ENCODE measurements at places on chromosomes 6 and 20.
A peak's percentile ranks its signal among the peaks of the same experiment; 100 is the strongest.

GRCh38 chr6:14673201-14673600 lies 555.6 kb downstream of the CD83 start:
- DNase-seq, result no peak

DNA sequence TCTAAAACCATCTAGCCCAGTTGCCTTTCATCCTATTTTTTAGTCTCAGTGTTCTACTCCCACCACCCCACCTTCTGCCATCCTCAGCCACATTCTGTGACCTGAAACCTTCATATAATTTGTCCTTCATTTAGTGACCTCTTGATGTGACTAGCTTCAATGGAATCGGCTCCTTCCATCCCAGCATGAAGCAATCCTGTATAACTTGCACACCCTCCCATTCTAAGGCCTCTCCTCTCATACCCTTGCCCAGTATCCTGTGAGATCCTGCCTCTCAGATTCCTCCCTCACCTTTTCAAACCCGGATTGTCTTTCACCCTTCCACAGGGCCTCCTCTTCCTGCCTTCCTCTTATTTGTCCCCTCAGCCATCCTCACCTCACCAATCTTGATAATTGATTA lies 3.1 kb downstream of the ZNF76 start:
- DNase-seq, result no peak

DNA sequence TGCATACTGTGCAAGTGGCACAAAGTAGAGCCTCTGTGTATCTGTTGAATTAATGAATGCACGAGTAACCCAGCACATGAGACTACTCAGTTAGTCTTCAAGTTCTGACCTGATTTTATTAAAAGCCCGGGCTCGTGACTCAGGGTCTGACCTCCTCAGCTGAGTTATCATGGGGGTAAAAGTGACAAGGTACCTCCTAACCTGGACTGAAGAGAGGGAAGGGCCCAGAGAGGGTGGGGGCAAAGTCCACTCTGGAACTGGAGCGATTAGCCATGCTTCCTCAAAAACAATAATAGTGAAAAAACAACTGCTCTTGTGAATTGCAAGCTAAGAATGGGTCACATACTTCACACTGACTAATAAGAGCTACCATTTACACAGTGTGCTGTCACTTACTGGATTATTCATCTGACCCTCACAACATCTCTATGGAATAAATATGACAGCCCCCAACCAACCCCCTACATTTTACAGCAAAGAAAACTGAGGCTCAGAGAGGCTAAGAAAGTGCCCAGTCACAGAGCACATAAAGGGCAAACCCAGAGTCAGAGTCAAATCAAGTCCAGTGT lies 26.7 kb downstream of the TRERF1 start:
- DNase-seq, result no peak

DNA sequence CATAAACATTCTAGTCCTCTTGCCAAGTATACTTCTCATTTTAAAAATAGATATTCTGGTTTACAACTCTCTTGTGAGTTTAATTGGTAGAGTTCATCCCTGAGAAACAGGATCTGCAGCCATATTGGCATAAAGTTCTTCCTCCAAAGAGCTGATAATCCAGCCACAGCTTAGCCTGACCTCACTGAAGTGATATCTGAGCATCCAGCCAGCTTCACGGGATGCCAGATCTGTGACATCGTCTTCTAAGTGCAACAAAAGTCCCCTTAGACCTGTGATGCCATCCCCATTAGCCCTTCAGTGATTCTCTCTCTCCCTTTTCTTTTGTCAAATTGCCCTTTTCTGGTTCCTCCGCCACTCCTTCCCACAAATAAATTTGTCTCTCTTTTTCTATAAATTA lies 180.6 kb upstream of the STXBP5 start:
- DNase-seq, result no peak

DNA sequence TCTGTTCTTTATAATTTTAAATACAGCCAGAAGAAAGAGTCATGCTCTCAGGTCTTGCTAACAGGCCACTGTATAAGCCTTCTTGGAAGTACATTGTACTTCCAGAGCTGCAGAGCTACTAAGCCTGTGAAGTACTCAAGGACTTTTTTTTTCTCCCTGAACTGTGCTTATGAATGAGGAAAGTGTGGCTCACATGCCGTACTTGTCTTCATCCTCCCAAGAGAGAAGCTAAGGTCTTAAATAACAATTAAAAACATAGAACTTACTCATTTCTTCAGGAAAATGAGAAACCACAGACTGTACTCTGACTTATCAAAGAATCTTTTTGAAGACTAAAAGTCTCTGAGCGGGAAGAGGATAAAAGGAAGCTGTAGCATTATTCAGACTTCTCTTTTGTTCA lies 218.3 kb downstream of the HTR1B start:
- no peak for DNase-seq

DNA sequence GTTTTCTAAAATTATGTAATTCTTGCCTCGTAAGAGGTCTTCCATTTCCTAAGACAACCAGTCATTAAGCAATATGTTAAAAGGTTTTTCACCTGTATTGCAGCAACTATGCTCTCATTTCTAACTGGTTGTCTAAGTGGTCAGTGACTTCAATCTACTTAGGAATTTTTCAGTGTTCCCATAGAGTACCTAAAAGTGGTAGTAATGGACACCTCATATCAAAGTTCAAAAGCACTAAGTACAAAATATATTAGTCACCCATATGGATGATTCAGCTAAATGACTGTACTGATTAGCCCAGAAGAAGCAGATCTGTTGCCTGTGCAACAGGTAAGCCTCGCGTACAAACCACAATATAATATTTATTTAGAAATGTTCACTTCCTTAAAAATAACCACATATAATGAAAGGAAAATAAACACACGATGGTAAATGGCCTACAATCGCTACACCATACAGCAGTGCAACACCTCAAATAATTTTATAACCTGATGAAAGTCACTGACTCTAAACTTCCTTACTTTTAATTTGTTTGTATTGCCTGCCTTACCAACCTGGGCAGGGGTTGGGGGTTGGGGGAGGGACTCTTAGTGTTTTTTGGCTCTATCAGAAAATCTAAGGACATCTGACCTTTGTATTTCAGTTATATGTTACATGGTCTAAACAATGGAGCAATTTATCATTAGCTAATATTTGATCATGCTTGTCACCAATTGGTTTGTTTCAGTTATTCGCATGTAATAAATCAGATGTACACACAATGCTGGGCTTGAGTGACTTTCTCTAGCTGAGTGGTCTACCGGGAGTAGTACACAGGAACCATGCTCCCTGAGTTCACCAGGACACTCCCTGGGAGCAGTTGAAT lies 105.9 kb downstream of the HIVEP2 start:
- no peak for DNase-seq

GRCh38 chr6:41040101-41040939 lies 1.3 kb upstream of the UNC5CL start:
- no peak for DNase-seq

DNA sequence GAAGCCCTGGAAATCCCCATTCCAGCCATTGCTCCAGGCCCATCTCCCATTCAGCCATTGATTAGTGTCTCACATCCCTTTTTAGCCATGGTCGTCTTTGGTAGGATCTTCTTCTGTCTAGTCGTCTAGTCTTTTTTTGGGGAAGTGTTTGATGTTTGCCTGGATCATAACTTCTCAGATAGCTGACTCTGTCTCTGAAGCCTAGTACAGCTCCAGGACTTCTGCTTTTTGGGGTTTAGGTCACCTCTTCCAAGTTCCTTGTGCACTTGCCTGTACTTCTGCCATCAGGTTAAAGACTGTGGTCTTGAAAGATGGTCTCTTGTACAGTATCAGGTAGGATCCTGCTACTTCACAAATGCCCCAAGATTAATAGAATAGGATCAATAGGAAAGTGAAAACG lies 553.5 kb downstream of the PKHD1 start:
- DNase-seq, result no peak

- no peak for DNase-seq
These were observed 68.1 kb upstream of the TBXT start for GRCh38 chr6:166235666-166236292.

DNA sequence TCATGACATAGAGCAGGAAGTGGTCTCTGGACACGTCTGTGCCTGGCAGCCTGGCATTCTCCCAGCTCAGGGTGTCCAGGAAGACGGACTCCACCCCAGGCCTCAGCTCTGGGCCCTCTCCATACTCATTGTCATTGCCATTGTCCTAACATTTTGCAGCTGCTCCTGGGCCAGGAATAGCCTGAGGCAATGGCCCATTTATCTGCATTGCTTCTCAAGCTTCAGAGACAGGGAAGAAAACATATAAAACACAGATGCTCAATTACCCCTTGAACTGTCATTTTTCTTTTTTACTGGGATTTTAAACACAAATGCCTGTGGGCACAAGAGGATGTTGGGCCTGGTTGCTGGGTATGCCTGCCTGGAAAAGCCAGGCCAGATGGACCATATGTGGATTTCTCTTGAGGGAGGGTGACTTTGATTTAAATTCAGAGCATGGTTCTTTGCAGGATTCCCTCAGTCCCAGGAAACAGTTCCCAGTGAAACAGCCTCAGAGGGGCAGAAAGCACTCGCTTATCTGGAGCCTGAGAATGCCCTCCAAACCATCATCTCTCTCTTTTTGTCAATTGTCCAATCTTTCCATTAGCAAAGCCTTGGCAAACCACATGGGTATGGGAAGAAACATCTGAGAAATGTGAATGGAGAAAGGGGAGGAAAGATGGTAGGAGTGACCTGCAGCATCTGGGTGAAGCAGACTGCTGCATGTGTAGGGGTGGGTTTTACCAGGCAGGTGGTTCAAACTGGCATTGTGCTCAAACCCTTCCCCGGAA lies 17.9 kb downstream of the LAMP5 start:
- DNase-seq, result no peak

DNA sequence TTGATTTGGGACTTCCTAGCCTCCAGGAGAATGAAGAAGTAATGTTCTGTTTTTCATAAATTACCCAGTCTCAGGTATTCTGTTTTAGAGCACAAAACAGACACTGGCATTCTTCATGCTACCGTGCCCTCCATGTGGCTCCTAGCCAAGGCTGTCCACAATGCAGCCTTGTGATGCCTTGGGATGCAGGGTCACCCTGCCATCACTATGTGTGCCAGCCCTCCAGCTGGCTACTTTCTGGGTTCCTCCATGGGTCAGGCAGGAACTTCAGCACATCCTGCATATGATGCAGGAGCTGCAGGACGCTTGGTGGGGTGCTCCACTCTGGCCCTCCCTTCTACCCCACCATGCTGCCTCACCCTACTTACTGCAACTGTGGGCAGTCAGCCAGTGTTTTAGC lies 38.0 kb upstream of the FAM50B start:
- no peak for DNase-seq

DNA sequence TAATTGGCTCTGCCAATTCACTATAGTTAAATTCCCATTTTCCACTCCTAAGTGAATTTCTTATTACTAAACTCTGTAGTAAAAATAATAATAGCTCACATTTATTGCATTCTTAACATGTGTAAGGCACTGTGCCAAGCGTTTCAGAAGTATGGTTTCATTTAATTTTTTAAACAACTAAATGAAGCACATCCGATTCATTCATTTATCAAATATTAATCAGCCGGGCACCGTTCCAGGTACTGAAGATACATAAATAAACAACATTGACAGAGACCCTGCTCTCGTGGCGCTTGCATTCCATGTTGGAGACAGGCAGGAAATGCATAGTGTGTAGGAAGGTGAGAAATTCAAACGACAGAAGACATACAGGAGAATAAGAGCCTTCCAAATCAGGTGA lies 423.2 kb upstream of the JARID2 start:
- DNase-seq, result peak; percentile 75

DNA sequence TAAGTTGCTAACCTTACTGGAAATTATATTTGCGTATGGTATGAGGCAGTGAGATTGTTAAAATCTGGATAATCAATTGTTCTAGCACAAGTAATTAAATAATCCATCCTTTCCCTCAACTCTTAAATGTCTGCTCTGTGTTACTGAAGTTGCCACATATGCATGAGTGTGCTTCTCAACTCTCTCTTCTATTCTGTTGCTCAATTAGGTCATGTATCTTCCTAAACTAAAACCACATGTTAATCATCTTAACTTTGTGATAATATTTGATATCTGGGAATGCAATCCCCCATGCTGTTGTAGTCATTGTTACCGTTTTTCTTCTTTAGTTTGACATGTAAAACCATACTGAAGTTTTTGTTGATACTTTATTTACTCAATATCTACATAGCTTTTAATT lies 63.5 kb upstream of the STMND1 start:
- peak; percentile 54 for DNase-seq

GRCh38 chr6:90079560-90080490 lies 185.6 kb downstream of the GJA10 start:
- DNase-seq, result no peak

GRCh38 chr6:142906945-142907470 lies 38.0 kb downstream of the HIVEP2 start:
- no peak for DNase-seq

- DNase-seq, result peak; percentile 37
These were observed 5.0 kb upstream of the HSPA12B start for GRCh38 chr20:3727401-3728021.

- DNase-seq, result no peak
These were observed 65.7 kb downstream of the PYGB start for GRCh38 chr20:25313593-25313992.

GRCh38 chr6:83198486-83199172 lies 5.5 kb downstream of the RWDD2A start:
- no peak for DNase-seq

DNA sequence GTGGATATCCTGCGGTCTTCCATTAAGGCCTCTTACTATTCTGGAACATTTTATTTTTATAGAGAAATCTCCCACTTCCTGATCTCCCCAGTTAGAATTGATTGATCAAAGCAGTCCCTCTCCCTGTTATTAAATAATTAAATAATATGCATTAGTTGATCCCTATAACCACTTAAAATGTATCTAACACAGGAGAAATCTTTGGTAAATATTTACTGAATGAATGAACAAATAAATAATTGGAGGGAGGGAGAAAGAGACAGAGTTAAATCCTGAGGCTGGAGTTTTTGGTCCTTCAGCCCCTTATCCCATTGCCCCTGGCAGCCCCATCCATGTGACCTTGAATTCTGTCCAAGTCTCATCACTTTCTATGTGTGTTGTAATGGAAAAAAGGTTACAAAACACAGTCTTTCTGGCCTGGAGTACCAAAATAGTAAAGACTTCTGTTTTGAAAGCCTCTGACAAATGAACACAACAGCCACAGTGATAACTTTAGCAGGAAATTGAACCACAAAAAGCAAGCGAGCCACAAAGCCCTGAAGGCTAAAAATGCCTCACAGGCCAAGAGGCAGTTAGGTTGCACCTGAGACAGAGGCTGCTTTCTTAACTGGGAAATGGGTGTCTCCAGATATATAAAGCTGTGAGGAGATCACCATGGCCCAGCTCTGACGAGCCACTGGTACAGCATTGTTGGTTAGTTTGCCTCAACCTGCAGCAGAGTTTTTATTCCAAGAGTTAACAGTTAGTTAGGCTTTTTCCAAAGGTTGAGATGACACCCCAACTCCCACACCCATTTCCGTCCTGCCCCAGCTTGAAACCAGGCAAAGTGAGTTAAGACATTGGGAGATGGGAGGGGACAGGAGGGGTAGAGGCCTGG lies 11.3 kb downstream of the NT5E start:
- DNase-seq, result no peak

GRCh38 chr6:36340618-36341454 lies 4.1 kb upstream of the BNIP5 start:
- DNase-seq, result peak; percentile 18

GRCh38 chr20:31987744-31988143 lies 19.8 kb downstream of the XKR7 start:
- DNase-seq, result no peak

GRCh38 chr6:17995414-17995813 lies 8.0 kb upstream of the KIF13A start:
- DNase-seq, result no peak
